ENCODE measurements at places on chromosomes 2 and 18.

- DNase-seq = no peak
Observed at GRCh38 chr2:128026448-128027277, 1.2 kb downstream of the SAP130 start.

DNA sequence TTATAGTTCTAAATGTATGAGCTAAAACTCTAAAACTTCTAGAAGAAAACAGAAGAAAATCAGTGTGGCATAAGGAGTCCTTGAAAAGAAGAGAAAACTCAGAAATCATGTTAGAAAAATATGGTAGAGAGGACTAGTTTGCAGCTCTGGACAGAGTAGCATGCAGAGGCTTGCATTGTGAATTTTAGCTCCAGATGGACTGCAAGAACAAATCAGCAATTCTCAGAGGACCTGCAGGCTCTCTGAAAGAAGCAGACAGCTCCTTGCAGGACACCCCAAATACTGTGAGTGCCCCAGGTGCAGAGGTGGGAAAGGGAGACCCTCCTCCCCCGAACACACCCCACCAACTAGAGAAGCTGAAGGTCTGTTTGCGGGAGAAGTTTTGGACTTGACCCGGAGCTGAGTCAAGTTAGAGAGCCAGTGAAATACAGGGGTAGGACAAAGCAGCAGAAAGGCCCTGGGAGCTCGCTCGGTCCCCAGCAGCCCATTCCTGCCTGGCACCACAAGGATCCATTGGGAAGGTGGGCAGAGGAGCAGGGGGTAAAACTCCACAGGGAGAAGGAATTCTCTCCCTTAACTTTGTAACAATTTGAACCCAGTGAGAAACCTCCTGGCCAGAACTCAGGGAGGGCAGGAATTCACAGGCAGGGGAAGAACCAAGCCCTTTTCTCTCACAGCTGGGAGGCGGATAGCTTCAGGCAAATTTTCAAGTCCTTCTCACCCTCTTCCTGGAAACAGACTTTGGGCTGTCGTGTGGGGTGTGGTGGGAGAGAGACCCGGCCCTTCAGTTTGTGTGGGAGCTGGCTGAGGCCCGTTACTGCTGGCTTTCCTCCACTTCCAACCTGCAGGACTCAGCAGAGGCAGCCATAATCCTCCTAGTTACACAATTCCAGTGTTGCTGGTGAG, 216.2 kb upstream of the SLC35G4 start:
- no peak for DNase-seq

DNA sequence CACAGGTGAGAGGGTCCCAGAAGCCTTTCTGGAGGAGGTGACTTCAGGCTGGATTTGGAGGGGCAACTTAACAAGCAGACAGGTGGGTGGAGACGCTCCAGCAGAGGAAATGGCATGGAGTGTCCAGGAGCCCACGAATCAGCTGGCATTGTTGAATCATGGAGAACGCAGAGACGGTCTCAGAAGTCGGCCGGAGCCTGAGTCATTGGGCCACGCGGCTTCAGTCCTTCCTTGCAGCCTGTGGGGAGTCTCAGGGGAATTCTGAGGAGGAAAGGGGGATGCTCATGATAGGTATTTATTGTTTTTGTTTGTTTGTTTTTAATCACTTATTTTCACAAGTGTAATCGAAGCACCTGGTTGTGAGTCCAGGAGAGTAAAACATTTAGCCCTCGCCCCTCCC, 184.6 kb upstream of the HDAC4 start:
- DNase-seq = no peak

DNA sequence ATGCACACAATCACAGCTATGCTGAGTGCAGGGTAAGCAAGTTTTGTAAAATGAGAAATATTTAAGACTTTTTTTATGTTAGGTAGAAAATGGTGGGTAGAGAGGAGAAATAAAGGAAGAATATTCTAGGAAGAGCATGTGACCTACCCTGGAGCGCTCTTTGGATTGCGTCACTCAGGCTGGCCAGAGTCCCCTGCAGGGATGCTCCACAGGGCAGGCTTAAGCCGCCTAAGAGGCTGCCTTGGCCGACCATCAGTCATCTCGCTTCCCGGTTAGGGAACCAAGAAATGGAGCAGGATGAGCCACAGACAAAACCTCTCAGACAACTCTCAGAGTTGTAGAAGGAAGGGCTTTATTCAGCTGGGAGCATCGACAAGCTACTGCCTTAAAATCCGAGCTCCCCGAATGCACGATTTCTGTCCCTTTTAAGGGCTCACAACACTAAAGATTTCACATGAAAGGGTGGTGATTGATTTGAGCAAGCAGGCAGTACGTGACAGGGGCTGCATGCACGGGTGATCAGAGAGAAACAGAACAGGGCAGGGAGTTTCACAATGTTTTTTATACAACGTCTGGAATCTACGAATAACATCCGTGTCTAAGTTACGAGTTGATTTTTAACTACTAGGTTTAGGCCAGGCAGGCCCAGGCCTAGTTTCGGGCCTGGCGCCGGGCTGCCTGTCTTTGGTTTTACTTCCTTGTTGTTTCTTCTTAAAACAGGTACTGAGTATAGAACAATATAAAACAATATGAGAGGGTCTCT, 1072.0 kb downstream of the CBLN2 start:
- no peak for DNase-seq

DNA sequence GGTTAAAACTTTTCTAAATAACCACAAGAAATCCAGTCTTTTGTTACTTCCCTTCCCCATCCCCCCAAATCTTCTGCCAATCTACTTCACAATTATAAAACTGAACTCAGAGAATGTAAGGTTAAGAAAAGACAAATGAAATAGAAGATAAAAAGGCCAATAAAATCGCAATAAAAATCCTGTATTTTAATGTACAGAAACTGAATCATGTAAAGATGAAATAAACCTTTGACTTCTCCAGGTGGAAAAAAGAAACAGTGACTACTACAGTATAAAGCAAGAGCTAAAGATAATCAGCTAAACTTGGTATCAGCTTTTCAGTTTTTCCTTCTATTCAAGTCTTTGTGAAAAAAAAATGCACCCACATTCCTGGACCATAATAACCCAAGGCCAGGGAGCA, 1.7 kb downstream of the SYT4 start:
- DNase-seq = no peak

- DNase-seq = no peak
Observed at GRCh38 chr2:109242210-109242653, 113.2 kb downstream of the SH3RF3 start.

- DNase-seq = no peak
Observed at GRCh38 chr2:29273004-29273684, 157.9 kb downstream of the CLIP4 start.

DNA sequence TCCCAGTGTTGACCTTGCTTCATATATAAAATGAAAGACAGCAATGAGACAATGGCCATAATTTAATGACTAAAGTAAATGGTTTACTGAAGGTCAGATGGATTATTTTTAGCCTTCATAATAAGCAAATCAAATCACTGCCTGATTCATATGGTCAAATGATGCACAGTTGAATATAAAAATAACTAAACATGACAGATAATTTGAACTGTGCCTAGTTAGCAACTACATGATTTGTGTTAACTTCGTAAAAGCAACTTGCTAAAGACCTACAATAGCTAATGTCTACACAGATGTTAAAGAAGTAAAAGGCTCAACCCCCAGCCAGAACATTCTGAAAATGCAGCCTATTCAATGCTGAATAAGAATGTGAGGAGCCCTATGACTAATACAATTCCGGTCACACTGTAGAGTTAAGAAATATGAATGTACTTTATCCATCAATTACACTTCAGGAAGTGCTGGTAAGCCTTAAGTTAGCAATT, 590.8 kb upstream of the CDH2 start:
- no peak for DNase-seq

- no peak for DNase-seq
Observed at GRCh38 chr2:63078852-63079606, 28.4 kb downstream of the OTX1 start.

Data from CD4-positive, alpha-beta T cell treated with Interleukin-1 beta for 1 hour (primary cell).